ENCODE measurements at places on chromosomes 13 and 19. TPM values are rescaled to one million over a fixed set of nuclear protein-coding genes. Genes with fewer than 3 reads are reported as not detected.

Gene ZNF414
- total RNA-seq: 17.1 TPM

Gene TPRX1
- total RNA-seq: not detected

Gene EID2
- 9.9 TPM for total RNA-seq

GRCh38 chr19:10868872-10869547 is 2.3 kb upstream of the CARM1 start:
- H3K36me3 ChIP-seq: no peaks in the 10 kb centered on the region

DNA sequence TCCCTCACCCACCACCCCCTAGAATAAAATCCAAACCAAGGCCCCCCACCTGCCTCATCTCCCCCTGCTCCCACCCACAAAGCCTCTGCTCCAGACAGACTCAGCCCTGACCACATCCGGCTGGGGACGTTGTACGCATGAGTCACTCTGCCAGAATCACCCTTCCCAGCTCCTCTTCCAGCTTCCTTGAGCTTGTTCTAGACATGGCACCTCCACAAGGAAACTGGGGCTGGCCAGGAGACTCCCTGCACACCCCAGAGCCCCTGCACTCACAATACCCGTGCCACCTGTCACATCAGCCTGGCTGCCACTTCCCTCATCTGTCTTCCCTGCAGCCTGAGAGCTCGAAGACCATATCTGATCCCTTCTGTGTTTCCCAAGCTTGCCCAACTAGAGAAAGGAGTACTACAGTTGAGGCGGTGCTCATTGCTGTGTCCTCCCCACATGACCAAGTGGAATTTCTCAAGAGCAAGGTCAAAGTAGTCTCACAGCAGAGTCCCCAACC is 9.7 kb downstream of the DEDD2 start:
- peaks cover 58% of the 10 kb centered on the region for H3K4me1 ChIP-seq
- H3K27me3 ChIP-seq: no peaks in the 10 kb centered on the region
- no peak overlapping the region for H3K27ac ChIP-seq
- DNase-seq: no peak

DNA sequence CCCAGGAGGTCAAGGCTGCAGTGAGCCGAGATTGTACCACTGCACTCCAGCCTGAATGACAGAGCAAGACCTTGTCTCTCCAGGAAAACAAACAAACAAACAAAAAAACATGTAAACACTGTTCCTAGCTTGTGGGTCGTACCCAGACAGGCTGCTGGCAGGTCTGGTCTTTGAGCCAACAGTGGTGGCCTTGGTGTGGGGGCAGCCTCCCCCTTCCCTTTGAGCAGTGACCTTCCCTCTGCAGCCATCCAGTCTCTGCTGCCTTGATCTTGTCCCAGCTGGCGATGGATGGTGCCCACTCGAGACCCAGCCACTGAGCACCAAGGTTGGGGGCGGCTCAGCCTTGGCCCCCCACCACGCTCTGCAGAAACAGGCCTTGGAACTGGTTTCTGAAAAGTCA is 143.3 kb downstream of the KDM4B start:
- H3K36me3 ChIP-seq: peaks cover 59% of the 10 kb centered on the region
- H3K27ac ChIP-seq: no peak overlapping the region
- DNase-seq: no peak
- no peaks in the 10 kb centered on the region for H3K27me3 ChIP-seq
- no peak overlapping the region for H3K4me3 ChIP-seq
- H3K4me1 ChIP-seq: no peaks in the 10 kb centered on the region

- H3K4me1 ChIP-seq: no peaks in the 10 kb centered on the region
- no peak for DNase-seq
- no peak overlapping the region for H3K27ac ChIP-seq
- H3K36me3 ChIP-seq: no peaks in the 10 kb centered on the region
Observed at GRCh38 chr13:74414458-74414857, 280.3 kb upstream of the KLF12 start.

GRCh38 chr19:4829001-4829712 is 2.4 kb downstream of the TICAM1 start:
- DNase-seq: no peak
- H3K27ac ChIP-seq: no peak overlapping the region
- H3K4me3 ChIP-seq: no peak overlapping the region

DNA sequence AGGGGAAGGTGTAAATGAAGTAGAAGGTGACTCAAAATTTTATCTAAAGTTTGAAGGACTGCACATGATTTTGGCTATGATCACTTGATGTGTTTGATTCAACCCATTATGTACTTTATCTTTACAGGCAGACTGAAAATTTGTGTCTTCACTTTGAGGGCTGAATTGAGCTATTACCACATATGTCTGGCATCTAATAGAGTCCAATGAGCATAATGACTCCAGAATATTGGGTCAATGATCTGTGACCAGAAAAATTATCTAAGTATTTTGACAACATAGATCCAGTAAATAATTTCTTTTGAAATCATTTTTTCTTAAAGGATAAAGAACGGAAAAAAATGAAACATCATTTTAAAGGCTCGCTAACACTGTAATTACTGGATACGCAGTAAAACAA is 2810.0 kb downstream of the PCDH9 start:
- no peak overlapping the region for H3K4me3 ChIP-seq
- H3K4me1 ChIP-seq: no peaks in the 10 kb centered on the region
- no peaks in the 10 kb centered on the region for H3K27me3 ChIP-seq
- H3K27ac ChIP-seq: no peak overlapping the region
- no peak for DNase-seq
- no peaks in the 10 kb centered on the region for H3K36me3 ChIP-seq

DNA sequence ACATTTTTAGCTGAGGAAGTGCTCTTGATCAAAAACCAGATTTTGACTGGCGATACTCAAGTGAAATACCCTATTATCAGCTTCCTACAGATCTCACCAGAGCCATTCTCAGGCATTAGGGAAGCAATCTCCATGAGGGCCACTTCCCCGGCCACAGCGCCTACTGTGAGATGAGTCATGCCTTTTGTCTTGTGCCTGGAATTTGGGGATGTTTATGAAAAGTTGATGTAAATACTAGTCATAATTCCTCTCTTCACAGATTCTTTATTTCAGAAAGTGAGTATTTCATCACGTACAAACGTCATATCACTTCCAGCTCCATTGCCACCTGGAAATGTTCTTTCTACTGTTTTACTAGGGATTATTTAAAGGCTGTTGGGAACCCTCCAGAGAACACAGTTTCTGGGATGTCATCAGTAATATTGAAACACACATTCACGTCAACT is 25.3 kb upstream of the SLC46A3 start:
- H3K4me1 ChIP-seq: no peaks in the 10 kb centered on the region
- no peak for DNase-seq
- no peaks in the 10 kb centered on the region for H3K36me3 ChIP-seq
- H3K27ac ChIP-seq: no peak overlapping the region
- H3K4me3 ChIP-seq: no peak overlapping the region

Measured in heart right ventricle (tissue), 16 donors.